ENCODE measurements at places on chromosomes 16 and 17. TPM values are rescaled to one million over a fixed set of nuclear protein-coding genes. Genes with fewer than 3 reads are reported as not detected.

- ATAC-seq, result no peak
These were observed 65.8 kb upstream of the CHMP6 start for GRCh38 chr17:80925688-80926335.

CYGB gene
- 21.7 TPM for total RNA-seq

- no peak for ATAC-seq
These were observed 1.7 kb downstream of the NGFR start for GRCh38 chr17:49496867-49497147.

BCL6B gene
- 3.9 TPM for total RNA-seq

DNA sequence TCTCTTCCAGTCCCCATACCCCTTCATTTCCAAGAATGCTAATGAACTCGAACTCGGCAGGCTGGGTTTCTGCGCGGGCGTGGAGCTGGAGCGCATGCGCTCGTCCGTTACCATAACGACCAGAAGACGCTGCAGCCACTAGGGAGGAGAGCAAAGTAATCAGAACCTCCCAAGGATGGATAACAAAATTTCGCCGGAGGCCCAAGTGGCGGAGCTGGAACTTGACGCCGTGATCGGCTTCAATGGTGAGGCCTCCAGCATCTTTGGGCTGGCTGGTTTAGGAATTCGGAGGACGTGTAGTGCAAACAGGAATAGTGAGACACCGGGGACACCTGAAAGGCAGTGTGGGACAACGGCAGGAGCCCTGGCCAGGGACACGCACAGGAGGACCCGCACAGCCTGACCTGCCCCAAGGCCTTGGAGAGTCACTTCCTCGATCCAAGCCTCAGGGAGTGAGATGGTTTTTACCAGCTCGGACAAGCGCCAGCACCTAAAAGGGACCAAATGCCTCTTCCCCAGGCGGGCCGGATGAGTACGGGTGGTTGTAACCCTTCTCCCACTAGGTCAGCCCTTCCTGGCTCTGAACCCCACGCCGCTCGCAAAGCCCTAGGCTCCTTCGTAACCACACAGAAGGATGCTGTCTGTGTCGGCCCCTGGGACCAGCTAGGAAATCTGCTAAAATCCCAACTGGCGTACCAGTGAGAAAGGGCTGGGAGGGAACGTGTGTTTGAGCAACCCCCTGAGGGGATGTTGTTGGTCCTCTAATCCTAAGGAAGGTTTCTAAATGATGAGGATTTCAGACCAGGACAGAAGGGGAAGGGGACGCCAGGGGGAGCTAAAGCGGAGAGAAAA is at the start of gene CFAP52:
Gene CFAP52, plus strand, starts transcription at position 122 of the 852 bp plus-strand sequence. Its CDS starts 54 bp downstream, at position 176.
- ATAC-seq, result peak; percentile 81

- ATAC-seq, result no peak
These were observed 163.2 kb downstream of the UTP18 start for GRCh38 chr17:51423421-51424160.

GRCh38 chr17:43416998-43417890 is 18.5 kb downstream of the ARL4D start:
- peak; percentile 90 for ATAC-seq

DNA sequence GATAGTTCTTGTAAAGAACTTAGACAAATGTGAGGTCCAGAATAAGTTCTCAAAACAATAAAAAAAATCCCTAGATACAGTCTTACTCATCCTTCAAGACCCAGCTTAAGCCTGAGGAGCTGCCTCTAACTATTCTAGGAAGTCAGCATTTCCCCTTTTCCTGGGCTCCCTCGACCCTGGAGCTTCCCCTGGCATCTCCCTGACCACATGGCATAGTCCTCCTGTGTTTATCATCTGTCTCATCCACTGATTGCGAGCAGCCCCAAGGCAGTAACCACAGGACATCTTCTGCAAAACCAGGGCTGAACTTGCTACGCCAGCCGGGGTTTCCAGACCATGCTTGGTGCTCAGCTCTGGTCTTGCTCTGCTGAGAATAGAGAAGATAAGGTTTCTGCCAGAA is 36.7 kb upstream of the NLRP1 start:
- ATAC-seq, result no peak

- ATAC-seq, result no peak
These were observed 58.0 kb downstream of the PITPNC1 start for GRCh38 chr17:67435122-67435521.

DNA sequence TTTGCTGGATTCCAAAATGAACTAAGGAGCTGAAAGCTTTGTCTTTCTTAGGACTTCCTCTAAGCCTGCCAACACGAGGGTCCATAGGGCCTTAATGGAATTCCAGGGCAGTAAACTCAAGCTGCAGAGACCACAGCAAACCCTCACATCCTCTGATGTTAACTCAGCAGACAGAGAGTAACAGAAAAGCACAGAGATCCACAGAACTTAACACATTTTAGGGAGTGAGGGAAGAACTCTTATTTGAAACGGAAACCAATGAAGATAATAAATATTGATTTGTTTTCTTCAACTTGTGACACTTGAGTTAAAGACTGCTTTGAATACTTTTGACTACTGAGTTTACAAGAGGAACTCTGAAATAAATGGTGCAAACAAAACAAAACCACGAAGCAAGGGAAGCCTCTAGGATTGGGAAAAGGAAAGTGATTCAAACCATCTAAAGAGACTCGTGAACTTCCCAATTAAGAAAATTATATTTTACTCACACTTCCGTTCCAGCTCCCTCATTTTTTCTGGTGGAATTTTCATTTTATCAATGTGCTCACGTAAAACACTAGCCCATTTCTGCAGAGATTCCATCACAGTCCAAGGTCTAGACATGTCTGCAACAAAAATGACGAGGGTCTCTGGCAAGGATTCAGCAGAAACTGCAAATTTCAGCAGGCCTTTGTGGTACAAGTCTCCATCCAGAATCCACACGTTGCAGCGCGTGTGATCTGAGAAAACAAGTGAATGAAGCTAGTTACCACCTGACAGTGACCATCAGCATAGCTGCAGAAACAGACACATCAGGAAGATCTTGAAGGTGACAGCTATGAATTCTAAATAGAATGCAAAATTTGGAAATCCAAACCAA is 9.2 kb downstream of the DYNC1LI2 start:
- no peak for ATAC-seq

KRTAP4-5 gene
- total RNA-seq, result not detected

DNA sequence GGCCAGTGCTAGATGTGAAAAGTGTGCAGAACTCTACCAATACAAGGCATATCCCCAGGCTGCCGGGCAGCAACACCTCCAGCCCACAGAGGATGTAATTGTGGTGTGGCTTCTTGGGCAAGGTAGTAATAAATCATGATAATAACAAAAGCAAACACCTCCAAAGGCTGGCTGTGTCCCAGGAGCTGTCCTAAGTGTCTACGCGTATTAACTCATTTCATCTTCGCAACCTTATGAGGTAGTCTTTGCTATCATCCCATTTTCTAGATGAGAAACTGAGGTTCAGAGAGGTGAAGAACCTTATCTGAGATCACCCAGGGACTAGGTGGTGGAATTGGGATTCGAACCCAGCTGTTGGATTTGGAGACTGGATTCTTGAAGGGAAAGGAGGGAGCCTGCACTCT is 5.3 kb downstream of the PDK2 start:
- no peak for ATAC-seq

DNA sequence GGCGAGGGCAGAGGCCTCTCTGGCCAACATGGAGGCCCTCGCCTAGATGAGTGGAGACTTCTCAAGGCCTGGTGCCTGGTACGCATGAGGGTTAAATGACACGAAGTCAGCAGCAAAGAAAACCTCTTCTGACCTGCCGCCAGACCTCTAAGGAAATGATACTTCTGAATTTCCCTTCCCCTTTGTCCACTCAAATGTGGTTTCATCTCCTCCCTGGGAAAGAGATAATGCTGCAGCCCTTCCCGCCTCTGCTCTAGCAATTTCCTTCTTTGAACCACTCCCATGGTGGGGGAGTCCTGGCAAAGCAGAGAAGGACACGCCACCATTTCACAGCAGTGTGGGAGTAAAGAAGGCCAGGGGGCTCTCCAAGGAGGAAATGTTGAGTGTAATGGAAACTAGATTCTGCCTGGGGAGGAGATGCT is 65.7 kb upstream of the BCAR1 start:
- no peak for ATAC-seq

- no peak for ATAC-seq
These were observed 151.2 kb downstream of the TANC2 start for GRCh38 chr17:63116967-63117830.

DNA sequence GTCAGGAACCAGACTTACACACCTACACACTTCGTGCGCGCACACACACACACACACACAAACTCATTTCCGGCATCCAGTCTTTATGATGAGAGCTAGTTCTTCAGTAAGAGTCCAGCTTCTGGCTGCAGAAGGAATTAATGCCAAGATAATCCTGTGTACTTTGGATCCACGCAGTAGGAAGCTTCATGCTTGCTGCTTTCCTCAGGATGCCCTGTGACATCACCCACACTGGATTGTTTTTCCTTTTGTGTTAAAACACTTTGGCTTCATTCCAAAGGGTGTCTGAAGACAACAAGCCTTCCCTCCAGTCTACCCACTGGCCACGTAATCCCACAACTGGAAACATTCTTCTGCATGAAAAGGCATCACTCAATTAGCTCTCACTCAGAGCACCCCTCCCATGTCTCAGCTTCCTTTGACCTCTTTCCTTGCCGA is 35.4 kb downstream of the KCNJ16 start:
- peak; percentile 57 for ATAC-seq

DNA sequence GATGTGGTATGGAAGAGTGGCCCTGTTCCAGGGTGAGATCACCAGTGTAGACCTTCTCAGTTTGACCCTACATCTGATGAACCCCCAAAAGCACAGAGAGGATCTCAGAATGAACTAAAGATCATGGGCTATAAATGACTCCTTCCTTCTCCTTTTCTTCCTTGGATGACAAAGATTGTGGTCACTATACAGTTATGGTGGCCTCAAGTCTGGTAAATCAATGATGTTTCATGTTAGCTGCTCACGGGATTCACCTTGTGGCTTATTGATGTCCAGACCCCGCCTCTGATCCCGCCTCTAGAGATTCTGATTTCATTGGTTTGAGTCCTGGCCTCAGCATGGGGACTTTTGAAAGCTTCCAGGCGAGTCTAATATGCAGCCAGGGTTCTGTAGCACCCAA is 112.2 kb downstream of the PITPNC1 start:
- no peak for ATAC-seq

- ATAC-seq, result no peak
These were observed 214.3 kb downstream of the IRX3 start for GRCh38 chr16:54072237-54072636.

SNRNP25 gene
- 34.4 TPM for total RNA-seq

PPY gene
- not detected for total RNA-seq

KIF2B gene
- total RNA-seq, result not detected

GRCh38 chr16:22214889-22215288 is 8.8 kb downstream of the EEF2K start:
- no peak for ATAC-seq

OR2C1 gene
- not detected for total RNA-seq

GRCh38 chr17:75570034-75570676 is 17.4 kb upstream of the MYO15B start:
- ATAC-seq, result no peak

P2RX1 gene
- 1.6 TPM for total RNA-seq

GRCh38 chr17:48064638-48065037 is 16.5 kb downstream of the NFE2L1 start:
- ATAC-seq, result no peak

DNA sequence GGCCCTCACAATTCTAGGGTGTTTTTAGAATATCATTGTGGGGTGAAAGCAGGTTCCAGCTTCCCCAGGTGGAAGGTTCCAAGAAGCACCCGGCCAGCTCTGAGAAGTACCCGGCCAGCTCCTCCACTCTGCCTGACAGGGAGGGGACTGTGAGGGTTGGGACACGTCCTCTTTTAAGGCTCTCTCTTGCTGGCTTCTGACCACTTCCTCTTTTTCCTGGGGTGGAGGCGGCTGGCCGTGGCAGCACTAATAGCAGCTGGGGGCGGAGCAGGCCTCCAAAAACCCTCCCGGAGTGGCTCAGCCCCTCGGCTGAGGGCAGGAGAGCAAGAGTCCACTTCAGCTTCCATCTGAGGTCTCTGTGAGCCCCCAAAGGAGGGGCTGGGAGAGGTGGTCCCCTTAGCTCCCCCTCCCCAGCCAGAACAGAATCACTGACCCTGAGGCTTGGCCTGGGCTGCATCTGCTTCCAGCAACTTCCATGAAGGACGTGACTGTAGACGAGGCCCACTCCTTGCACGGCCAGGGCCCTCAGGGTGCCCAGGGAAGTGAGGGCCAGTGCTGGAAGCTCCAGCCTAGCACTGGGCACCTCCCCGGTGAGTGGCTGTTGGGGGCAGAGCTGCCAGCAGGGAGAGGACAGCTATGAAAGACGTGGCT is 26.7 kb upstream of the PLCG2 start:
- peak; percentile 74 for ATAC-seq

DNA sequence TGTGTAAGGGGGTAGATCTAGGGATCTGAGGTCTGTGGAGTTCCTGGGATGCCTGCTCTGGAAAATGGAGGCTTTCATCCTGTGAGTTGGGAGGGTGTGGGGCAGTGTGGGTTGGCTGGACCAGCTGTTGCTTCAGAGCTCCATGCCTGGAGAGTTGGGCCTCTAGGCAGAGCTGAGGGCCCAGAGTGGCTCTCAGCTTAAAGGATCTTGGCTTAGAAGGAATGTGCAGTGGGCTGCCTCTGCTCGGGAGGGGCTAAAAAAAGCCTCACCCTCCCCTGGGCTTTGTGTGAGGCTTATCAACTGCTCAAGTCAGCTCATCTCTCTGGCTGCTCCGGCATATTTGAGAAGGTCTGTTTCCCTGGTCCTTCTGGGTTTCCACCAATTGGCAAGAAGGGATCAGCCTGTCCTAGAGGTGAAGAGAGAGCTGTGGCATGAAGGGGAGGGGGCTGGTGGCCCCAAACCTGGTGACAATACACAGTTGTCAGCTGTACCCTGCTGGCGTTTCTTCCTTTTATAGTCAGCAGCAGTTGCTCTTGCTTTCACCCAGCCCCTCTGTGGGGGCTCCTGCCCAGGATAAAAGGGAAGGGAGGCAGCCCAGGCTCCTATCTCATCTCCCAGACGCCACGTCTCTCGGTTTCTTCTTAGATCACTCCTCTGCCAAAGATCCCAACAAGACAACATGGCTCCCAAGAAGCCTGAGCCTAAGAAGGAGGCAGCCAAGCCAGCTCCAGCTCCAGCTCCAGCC is at the start of gene MYL4:
Gene MYL4, plus strand, starts transcription at position 605 of the 745 bp plus-strand sequence. Its CDS starts 75 bp downstream, at position 680.
- no peak for ATAC-seq

DNA sequence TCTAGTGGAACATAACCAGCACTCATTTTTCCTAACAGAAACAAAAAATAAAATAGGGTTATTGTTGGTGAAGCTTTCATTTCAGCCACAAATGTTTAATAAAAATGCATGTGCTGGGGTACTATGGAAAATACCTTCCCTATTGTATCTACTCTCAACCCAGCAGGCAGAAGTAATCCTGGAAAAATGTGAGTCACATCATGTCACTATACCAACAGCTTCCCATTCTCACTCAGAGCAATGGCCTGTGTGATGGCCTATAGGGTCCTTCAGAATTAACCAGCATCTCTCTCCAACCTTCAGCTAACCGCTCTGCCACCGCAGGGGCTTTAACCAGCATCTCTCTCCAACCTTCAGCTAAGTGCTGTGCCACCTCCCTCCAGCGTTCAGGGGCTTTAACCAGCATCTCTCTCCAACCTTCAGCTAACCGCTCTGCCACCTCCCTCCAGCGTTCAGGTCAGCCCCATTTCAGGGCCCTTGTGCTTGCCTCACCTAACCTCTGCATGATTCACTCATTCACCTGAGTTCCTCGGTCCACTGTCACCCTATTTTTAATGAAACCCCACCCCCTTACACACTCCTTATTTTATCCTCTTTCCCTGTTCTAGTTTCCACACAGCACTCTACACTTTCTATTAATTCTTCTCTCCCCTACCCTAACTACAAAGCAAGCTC is 34.0 kb downstream of the UBE2G1 start:
- ATAC-seq, result no peak

All from gastroesophageal sphincter (tissue), 4 donors.